ENCODE measurements at places on chromosomes 3 and 15.

DNA sequence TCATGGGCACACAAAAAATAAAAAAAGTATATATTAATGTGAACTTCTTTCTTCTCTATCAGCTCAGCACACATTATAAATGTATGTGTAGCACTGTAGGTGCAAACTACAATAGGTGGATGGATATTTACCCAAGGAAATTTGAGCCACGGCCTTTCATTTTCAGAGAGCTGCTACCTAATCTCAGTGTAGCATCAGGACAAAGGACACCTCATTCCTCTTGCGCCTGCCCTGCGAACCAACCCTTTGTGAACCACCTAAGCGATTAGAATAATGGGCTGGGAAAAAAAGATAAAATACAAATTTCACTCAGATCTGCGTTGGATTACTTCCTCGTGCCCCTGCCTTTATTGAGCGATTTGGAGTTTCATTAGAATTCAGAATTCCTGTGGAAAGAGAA lies 263.2 kb downstream of the NR2F2 start:
- no peak for DNase-seq

DNA sequence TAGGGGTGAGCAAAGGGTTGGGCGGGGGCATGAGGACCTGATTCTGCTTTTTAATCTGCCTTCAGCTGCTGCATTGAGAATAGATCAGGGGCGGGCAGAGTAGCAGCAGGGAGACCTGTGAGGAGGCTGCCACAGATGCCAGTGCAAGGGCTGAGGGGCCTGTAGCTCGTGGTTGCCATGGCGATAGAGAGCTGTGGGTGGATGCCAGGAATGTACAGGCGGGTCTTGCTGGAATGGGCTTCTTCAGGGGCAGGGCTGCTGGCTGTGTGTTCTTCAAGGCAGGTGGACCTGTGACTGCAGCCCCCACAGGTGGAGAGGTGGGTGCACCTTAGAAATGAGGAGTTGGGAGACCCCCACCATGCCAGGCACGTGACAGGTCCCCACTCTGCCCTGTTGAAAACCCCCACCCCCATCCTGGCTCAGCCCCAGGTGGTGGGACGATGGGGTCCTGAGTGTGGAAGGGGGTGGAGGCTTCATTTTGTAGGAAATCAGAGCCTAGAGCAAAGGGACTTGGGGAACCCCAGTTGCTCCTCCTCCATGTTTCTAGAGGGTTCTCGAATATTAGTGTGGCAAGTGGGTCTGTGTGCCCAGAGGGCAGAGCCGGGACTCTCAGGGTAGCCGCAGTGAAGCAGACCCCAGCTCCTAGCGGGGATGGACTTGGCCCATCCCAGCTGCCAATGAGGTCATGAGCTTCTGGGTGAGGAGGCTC lies 38.3 kb downstream of the SLC6A6 start:
- no peak for DNase-seq

GRCh38 chr3:125194061-125194848 lies 18.3 kb downstream of the SLC12A8 start:
- DNase-seq: no peak

GRCh38 chr3:134621854-134622253 lies 29.0 kb downstream of the KY start:
- no peak for DNase-seq

DNA sequence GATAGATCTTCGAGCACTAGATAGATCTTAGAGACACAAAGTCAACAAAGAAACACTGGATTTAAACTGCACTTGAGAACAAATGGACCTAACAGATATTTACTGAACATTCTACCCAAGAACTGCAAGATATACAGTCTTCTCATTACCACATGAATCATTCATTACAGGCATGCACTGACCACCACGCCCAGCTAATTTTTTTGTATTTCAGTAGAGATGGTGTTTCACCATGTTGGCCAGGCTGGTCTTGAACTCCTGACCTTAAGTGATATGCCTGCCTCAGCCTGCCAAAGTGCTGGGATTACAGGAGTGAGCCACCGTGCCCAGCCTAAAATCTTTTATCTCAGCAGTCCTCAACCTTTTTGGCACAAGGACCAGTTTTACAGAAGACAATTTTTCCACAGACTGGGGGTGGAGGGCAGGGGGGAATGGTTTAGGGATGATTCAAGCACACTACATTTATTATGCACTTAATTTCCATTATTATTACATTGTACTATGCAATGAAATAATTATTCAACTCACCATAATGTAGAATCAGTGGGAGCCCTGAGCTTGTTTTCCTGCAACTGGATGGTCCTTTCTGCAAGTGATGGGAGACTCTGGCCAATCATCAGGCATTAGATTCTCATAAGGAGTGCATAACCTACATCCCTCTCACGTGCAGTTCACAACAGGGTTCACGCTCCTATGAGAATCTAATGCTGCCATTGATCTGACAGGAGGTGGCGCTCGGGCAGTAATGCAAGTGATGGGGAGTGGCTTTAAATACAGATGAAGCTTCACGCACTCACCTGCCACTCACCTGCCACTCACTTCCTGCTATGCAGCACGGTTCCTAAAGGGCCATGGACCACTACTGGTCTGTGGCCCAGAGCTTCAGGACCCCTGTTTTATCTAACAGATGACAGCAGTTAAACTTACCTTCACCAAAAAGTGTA lies 21.7 kb downstream of the CSNK1G1 start:
- no peak for DNase-seq

GRCh38 chr15:41695750-41696436 lies 35.7 kb downstream of the MGA start:
- DNase-seq: peak; percentile 5

- DNase-seq: no peak
Observed at GRCh38 chr3:151398895-151399294, 14.3 kb upstream of the P2RY12 start.

DNA sequence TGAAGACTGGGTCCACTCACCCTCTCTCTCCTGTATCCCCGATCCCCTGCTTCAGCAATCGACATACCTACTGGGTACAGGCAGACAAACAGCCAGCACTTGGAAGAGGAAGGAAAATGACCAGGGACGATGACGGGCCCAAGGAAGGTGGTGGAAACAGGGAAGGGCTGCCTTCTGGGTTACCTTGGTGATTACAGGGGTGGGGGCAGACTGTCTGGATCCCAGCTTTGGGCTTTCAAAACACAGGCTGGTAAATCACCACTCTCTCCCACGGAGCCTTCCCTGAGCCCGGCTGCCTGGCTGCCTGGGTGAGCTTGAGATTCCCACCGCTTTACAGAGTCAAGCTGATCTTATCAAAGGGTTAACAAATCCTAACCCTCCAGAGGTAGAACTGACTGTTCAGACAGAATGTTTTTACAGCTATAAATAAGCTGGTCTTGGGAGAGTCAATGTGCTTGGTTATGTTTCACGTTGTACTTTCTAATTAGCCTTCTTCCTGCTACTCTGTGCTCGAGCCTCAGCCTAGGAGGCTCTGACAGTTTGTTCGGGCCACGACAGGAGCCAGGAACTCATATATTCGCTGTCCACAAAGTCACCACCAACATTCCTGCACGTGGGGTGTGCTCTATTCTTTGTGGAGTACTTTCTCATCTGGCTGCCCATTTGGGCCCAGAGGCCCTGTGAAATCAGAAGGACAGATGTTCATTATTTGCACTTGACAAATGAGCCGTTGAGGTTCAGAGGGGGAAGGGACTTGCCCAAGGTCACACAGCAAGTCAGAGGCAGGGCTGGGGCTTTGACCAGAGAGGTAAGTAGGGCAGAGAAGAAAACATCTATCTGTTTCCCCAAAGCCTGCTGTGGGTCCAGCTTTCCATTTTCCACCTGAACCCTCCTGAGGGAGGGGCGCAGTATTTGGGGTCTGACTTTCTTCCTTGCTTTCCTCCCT lies 63.5 kb downstream of the FEM1B start:
- DNase-seq: no peak

DNA sequence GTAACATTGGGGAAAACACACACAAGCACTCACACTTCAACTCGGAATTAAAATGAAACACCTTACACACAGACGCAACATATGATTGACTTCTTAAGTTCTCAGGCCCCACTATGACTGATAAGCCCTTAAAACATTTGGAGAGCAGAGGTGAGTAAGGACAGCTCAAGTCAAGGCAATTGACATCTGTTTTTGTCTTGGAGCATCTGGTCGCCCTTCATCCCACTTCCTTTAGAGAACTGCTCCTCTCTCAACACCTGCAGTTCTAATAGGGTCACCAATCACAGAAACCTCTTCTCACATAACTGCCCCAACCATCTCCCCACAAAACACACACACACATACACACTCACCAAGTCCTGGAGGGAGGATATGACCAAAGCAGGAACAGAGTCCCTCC lies 43.4 kb downstream of the ERC2 start:
- no peak for DNase-seq

DNA sequence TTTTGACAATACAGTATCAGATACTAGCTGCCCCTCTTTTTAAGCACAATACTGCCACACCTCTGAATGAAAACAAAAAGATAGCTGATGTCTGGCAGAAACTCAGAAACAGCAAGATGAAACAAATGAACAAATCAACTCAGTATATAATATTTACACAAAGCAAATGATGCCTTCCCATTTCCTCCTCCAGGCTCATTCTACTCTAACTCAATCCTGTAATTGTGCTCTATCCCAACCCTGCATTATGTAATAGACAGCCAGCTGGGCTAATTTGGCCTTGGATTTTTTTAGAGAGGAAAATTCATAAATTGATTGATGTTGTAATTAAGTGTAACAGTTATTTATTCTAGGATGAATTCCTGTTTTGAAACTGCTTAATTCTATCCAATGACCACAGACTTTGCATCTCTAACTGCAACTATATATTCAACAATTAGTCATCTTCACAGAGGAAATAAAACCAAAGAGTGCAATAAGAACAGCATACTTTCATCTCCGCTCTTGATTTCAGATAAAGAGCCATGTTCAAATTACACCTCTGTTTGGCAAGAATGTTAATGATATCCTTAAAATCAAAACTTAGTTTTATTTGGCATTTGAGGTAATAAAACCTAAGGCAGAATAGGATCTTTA lies 6.1 kb downstream of the ATG3 start:
- DNase-seq: no peak

Data from stimulated activated CD4-positive, alpha-beta T cell treated with anti-CD3 and anti-CD28 coated beads, Interleukin-12 subunit alpha, Interleukin-12 subunit beta, amount 100 ng/mL, for 48 hours (primary cell).